Activated T-cell treated with anti-CD3 and anti-CD28 coated beads for 4 hours (primary cell): ENCODE measurements at places on chromosomes 6 and 20.

GRCh38 chr6:19413323-19413722, 423.8 kb upstream of the ID4 start:
- DNase-seq, result no peak

GRCh38 chr6:25369433-25370177, 90.4 kb downstream of the CARMIL1 start:
- no peak for DNase-seq

GRCh38 chr6:3001773-3002293, 2.1 kb downstream of the NQO2 start:
- DNase-seq, result no peak

DNA sequence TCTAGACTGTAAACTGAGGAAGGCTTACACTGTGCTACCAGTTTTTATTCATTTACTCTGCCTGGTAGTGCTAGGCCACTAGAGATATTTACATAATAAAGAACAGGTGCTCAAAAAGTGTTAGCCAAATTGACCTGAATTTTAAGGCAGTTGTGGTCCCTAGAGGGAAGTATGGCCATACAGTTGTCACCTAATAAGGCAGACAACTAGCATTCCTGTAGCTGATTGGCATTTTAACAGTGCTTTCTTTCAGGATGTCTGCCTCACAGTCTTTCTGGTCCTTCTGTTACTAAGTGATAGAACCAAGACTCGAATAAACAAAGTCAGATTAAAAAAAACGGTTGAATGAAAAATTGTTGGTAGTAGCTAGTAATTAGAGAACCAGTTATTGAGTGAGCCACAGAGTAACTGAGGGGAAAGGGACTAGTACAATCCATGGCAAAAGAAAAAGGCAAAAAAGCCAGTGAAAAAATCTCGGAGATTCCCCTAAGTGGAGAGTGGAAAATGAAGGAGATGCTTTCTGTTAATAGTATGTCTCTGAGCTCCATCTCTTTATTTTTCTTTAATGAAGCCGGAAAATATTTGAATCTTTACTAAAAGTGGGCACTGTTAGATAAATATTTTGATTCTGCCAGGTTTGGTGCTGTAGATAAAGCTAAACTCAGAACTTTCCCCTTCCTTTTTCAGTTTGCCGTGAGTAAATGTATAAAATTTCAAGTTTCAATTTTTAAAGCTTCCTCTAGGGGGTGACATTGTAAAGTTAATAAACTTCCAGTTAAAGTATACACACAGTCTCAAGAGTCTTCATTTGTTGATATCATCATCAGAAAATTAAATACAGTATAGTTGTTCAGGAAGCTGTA, 9.1 kb downstream of the VTA1 start:
- no peak for DNase-seq

DNA sequence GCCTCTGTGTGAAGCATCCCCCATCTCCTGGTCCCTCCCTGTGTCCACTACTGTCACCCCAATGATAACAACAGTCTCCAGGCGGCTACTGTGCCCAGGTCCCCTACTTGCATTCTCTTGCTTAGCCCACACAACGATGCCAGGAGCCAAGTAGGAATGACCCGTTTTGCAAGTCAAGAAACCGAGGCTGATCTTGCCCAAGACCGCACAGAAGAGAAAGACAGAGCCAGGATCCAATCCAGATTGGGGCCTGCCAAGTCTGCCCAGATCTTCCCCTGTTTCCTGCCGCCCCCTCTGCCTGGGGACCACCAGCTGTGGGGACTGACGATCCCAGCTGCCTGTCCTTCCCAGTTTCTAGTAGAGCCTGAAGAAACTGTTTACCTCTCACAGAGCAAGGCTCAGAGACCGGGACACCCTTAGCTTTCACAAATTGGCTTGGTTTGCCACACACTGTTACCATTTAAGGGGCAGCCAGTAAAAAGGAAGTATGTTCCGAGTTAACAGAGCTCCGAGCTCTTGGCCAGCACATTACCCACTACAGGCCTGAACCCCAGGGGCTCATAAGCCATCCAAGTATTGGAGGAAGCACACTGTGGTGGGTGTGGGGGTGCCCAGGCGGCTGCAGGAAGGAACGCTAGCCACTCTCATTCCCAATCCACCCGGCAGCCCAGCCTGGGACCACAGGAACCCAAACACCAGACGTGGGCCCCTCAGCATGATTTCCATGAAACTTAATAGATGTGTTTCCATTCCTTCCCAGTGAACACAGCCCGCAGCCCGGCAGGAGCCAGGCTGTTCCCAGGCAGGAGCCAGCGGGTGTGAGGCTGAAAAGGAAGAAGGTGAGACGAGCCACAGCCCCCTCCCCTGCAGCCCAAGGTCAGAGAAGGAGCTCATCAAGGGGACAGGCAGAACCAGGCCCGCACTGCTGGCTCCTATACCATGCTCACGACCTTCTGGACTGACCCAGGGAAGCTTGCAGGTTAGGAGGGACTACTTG, 7.9 kb downstream of the KIAA1755 start:
- no peak for DNase-seq

DNA sequence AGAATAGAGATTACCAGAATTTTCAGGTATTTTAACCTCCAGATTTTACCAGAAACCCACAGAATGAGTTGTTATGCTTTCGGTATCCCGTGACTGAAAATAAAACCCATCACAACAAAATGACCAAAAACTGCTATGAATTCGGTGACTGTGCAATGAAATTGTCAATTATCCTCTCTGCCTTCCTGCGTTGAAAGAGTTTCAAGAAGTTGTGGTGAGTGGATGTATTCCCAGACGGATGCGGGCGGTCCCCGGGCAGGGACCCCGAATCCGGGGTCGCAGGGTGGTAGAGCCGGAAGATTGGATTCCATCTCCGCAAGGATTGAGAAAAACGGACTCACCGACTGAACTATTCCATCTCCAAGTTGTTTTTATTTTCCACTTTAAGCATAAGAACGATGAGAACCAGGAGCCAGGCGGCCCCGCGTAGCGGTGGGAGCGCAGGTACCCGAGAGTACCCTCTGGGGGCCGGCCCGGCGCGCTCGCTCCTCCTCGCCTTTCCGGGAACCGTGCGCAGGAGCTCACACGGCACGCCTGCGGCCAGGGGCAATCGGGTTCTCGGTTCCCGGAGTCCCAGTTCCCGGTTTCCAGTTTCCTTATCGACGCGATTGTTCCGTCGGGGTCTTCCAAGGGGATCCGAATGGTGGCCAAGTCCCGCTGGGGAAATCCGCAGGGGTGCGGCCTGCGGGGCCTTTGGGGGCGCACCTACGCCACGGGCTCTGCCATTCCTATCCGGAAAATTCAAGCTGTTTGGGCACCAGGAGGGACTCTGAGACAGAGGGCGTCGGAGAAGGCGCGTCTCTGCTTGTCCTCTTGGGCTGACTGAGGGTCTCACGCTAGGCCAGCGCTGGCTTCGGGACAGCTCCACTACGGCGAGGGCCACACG, 104.9 kb upstream of the PRDM1 start:
- no peak for DNase-seq

DNA sequence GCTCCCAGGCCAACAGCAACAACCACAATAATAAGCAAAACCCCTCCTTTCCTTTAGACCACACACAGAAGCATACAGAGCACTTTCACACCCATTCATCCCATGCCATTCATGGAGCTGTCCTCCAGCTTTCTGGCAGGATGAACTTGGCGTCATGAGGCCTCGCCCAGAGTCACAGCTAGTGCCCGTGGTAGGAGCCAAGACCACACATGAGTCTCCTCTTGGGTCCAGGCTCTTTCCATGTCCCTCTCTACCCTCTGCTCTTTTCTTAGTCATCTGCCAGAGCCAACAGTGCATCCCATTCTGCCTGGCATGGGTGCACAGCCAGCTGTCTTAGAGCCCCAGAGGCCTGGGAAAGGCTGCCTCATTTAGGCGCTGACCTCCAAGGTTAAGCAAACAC, 1.8 kb upstream of the TGM3 start:
- DNase-seq, result no peak

- DNase-seq, result no peak
Measured at GRCh38 chr6:121748376-121748775, 312.9 kb downstream of the GJA1 start.

DNA sequence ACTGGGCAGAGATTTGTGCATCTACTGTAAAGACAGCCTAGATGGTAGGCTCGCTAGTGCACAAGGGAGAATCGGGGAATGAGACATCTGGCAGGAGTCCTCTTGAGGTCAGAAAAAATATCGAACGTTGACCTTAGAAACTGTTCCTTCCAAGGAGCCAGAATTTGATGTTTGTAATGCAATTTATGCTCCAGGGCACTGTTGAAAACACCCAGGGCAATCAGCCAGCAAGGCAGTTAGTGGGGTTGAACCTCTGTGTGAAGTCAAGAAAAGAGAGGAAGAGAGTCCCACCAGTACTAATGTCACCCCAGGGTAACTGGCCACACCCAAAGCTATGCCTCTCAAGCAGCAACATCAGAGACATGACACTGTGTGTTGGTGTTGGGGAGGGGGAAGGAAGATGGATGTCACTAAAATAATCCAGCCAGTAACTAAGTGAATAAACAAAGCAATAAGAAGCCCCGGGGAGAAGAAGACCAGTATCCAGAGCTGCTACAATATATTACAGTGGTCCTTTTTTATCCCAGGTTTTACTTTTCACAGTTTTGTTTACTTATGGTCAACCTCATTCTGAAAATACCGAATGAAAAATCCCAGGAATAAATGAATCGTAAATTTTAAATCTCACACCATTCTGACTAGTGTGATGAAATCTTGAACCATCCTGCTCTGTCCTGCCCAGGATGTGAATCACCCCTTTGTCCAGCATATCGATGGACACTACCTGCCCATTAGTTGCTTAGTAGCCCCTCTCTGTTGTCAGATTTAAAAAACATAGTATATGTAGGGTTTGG, 32.9 kb upstream of the PDE10A start:
- DNase-seq, result no peak

GRCh38 chr6:85322446-85323105, 127.3 kb upstream of the NT5E start:
- no peak for DNase-seq

DNA sequence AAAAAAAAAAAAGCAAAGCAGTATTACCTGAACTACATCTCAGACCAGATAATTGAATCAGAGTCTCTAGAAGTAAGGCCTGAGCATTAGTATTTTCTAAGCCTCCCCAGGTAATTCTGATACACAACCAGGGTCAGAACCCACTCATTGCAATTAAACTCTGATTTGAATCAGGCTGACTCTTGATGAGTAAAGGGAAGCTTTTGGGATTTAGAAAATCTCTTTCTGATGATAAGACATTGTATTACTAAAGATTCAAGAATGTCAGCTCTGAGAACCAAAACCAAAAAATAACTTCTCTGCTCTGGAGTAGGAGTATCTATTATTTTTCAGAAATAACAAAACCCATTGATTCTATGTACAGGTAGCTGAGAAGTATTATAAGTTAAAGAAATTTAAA, 100.1 kb upstream of the COL21A1 start:
- no peak for DNase-seq

- no peak for DNase-seq
Measured at GRCh38 chr6:96889146-96889545, 8.5 kb downstream of the NDUFAF4 start.

DNA sequence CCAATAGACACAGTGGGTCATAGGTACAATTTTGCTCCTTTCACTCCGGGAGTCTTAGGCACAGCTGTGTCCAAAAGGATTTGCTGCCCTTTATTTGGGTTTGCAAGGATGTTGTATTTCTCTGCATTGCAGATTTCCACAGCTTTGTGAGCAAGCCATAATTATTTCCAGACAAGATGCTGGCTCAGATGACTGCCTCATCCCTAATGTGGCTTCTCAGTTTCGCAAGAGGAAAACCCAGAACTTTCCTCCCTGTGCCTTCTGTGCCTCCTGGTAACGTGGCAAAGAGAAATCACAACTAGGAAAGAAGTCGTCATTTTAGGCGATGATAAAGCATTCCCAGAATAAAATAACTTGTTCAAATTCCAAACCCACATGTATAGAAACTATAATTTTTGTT, 33.7 kb downstream of the FAM50B start:
- no peak for DNase-seq

- no peak for DNase-seq
Measured at GRCh38 chr6:39357998-39358686, 35.6 kb upstream of the KCNK16 start.

- DNase-seq, result no peak
Measured at GRCh38 chr6:84136364-84137050, 90.9 kb downstream of the CEP162 start.

GRCh38 chr6:161235776-161236633, 37.9 kb downstream of the AGPAT4 start:
- no peak for DNase-seq

GRCh38 chr6:150567823-150568383, 31.8 kb upstream of the PLEKHG1 start:
- no peak for DNase-seq

- DNase-seq, result no peak
Measured at GRCh38 chr20:40431611-40432010, 257.4 kb downstream of the MAFB start.

GRCh38 chr6:142804490-142804889, 140.5 kb downstream of the HIVEP2 start:
- no peak for DNase-seq

DNA sequence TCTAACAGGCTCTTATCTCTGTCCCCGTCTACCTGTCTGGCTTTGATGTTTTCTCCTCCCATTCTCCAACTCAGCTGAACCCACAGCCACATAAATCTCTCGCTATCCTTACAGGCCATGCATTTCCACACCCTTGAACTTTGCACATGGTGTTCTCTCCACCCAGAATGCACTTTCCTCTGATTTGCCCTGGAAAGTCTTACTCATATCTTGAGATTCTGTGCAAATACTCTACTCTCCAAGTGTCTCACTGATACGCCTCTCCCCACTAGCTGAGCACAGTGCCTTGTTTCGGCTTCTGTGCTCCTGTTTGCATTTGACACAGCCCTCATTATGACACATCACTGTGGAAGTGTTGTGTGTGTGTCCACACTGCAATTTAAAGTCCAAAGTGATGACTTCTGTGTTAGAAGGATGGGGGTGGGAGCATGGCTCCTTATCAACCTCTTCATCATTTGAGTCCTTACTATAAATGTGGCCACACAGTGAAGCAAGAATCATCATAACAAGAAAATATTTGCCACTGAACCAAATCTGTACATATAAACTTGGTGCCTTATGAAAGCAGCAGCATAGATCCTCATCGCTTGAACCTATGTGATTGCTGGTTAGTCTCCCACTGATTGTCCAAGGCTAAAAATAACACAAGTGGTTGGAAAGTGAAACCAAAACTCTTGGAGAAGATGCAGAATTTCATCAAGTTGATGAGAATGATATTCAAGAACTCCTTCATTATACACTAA, 5.5 kb upstream of the PRELID3B start:
- DNase-seq, result no peak

- no peak for DNase-seq
Measured at GRCh38 chr6:56692523-56693245, 50.0 kb upstream of the DST start.
